ENCODE measurements at places on chromosomes 1 and 21.

- DNase-seq = no peak
Observed at GRCh38 chr1:230350208-230350921, 75.8 kb downstream of the PGBD5 start.

- DNase-seq = no peak
Observed at GRCh38 chr1:78227705-78228635, 182.2 kb downstream of the GIPC2 start.

DNA sequence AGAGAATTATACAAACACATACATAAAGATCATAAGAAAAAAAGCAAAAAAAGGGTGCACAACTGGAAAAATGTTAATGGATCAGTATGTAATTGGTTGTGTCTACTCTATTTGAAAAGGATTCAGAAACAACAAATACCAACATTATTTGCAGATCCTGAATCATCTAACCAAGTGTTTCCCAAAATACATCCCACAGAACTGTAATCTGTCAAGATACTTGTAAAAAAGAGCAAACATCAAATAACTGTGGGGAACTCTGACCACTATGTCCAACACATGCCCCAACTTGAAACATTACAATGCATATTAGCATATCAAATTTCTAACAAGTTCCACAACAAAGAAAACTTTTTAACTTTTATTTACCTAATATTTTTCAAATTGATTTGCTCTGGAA is 22.6 kb downstream of the ANKRD13C start:
- no peak for DNase-seq

GRCh38 chr1:942864-943533 is 16.1 kb downstream of the NOC2L start:
- no peak for DNase-seq

DNA sequence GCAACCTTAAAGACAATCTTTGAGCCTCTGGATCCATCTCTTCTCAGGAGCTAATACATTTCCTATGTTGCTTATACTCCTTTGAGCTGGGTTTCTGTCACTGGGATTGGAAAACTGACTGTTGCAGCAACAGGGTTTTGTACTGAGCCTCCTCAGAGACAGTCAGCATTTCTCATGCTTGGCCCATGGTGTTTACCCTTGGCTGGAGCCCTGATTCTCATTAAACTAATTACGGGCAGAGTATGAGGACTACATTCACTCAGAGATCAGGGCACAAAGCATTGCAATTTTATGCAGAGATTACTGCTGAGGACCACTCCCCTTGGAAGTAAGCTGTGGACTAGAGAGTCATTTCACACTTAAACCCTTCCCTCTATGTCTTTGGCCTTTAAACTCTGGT is 134.5 kb downstream of the LRIG2 start:
- no peak for DNase-seq

DNA sequence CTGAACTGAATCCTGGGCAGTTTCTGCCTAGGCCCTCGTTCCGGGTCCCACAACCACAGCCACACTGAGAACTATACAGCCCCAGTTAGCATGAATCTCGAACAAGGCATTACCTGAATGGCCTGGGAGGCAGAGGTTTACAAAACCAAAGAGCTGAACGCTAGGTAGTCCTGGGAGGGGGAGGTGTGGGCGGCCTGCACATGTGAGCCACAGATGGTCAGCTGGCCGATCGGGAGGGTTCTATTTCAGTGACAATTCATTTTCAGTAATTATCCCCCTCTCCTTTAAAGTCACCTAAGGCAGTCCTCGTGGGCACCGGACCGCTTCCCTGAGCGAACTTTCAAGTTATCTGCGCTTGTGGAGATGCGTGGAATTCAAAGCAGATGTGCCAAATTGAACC is 111.9 kb downstream of the GLIS1 start:
- DNase-seq = no peak

DNA sequence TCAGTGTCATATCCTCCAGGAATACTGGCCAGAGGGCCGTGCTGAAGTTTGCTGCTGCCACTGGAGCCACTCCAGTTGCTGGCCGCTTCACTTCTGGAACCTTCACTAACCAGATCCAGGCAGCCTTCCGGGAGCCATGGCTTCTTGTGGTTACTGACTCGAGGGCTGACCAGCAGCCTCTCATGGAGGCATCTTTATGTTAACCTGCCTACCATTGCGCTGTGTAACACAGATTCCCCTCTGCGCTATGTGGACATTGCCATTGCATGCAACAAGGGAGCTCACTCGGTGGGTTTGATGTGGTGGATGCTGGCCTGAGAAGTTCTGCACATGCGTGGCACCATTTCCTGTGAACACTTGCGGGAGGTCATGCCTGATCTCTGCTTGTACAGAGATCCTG is 24.8 kb downstream of the MTR start:
- no peak for DNase-seq

DNA sequence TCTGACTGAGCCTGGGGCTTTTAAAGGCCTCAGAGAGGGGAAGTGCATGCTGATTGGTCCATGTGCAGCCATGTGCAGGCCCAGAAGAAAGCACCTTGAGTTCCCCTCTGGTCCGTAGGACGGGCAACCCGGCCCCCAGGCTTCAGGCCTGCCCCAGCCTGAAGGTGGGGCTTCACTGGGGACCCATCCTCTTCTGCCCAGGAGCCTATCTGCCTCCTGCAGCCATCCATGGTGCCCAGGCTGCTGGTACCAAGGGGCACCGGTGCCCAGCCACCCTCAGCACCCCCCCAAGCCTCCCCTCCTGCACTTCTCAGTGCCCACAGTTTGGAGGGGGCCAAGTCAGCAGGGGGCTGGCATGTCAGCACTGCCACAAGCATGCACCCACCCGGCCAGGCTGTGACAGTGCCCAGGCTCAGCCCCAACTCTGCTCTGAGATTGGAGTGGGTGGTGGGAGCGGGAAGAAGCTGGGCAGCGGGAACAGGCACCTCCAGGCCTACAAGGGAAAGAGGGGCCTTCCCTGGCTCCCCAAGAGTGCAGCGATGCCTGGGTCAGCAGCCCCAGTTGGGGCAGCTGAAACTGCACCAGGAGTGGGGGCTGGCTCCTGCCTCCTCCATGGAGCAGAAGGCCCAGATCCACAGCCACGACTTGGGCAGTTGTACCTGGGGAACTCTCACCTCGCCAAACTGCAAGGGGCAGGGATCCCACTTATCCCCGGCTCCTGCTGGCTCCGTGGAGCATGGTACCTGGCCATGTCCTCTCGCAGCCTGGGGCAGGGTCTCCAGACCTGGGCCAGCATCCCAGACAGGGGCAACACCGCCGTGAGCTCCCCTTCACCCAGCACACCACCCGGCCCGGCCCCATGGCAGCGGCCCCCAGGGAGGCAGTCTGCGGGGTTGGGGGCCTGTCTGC is 11.7 kb downstream of the COL6A2 start:
- no peak for DNase-seq

DNA sequence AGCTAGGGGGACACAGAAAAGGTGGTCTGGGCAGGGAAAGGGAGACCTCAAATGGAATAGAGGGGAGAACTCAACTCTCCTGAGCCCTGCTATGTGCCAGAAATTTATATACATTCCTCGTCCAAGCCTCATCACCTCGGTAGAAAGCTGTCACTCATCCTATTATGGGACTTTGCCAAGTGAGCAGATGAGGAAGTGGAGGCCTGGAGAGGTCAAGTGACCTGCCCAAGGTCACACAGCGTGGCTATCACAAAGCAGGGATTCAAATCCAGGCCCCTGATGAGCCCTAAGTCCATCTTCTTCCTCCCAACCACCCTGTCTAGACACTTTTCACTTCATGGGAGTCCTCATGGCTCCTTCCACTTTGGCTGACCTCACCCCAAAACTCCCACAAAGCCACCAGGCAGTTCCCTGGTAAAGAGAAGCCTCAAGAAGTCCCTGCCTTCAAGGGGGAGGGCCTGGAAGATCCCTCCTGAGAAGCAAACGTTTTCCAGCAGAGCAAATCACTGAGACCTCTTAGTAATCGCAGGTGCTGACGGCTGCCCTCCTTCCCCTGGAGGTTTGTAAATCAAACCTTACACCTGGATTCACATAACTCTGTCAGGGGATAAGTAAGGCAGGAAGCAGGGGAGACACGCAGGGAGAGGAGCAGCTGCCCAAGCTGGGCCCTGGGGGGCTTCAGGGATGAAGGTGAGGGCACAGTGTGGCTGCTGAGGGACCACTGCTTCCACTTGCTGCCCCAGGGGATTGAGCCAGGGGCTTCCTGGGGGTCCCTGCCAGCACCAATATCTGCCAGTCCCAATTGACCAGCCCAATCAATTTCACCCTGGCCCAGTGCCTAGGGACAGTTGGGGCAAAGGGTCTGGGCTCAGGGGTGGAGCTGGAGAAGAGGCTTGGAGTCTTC is 351.2 kb downstream of the MATN1 start:
- DNase-seq = no peak

- DNase-seq = no peak
Observed at GRCh38 chr1:68010090-68010489, 40.3 kb downstream of the DIRAS3 start.

DNA sequence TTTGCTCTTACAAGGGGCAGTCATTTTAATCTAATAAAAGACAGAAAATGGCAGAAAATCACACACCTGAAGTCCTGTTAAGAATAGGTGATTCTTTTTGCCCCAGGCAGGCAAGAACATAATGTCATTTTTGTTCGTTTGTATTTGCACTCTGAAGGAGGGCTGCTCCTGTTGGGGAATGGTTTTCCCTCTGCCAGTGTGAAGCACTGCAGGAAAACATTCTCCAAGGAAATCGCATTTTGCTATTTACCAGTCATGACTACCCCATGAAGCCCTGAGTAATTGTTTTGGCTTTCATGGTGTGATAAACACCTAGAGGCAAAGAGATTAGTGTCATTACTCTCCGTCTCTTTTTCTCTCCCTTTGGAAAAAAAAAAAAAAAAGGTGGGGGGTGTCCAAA is 345.5 kb downstream of the NTNG1 start:
- no peak for DNase-seq

DNA sequence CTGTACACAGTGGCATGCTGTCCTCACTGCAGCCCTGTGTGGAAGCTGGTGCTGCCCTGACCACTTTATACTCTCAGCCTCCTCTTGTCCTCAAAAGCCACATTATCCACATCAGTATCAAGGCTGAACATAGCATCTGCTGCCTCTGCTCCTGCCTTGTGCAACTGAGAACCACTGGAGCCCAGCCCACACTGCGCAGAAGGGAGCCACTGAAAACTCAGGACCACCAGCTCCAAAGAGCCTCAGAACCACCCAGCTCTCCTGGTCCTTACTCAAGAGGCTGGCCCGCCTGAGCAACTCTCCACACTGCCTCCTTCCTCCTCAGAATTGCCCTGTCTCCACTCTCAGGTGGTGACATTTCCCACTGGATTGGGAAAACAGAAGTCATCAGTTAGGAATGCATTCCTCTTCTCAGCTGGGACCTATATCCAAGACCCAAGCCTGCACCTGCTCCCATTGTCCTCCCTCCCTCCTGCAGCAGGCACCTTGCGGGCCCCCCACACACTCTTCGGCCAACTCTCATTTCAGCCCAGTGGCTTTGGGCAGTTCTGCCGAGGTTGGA is 7.0 kb upstream of the KISS1 start:
- DNase-seq = no peak

DNA sequence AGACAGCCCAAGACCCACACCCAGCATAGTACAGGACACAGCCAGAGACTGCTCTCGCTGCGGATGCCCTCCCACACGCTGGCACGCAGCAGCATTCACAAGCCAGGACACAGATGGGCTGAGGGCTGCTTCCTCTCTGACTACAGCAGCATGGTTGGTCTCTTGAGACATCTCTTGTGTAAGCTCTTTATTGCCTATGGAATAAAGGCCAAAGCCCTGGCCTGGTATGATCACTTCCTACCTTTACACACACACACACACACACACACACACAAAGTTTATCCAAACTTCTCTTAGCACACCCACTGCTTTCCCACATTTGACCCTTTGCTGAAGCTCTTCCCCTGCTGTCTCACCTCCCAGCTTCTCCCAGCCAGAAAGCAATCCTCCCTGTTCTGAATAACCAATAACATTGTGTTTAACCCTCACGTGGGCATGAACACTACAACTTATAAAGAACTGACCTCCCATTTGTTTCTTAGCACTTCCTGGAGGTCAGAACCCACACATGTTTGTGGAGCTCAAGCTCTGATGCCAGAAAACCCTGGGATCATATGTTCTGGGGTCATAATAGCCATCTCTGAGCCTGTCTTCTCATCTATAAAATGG is 1.2 kb upstream of the LUZP1 start:
- no peak for DNase-seq

DNA sequence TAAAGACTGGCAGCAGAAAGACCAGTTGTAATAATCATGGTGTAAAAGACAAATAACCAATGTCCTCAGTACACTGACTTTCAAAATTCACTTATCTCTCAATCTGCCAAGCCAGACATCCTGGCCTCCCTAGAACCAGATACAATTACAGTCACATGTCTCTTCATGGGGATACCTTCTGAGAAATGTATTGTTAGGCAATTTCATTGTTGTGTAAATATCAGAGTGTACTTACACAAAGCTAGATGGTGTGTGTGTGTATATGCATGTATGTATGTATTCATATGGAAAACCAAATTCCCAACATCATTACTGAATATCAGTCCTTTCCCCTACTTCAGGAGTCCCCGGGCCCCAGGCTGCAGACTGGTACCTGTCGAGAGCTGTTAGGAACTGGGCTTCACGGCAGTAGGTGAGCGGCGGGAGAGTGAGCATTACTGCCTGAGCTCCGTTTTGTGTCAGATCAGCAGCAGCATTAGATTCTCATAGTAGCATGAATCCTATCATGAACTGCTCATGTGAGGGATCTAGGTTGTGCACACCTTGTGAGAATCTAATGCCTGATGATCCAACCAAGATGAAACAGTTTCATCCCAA is 65.3 kb upstream of the ZNF326 start:
- no peak for DNase-seq

- DNase-seq = no peak
Observed at GRCh38 chr1:86758570-86758969, 54.2 kb downstream of the SH3GLB1 start.

GRCh38 chr1:244155661-244156060 is 104.6 kb downstream of the ZBTB18 start:
- DNase-seq = no peak

DNA sequence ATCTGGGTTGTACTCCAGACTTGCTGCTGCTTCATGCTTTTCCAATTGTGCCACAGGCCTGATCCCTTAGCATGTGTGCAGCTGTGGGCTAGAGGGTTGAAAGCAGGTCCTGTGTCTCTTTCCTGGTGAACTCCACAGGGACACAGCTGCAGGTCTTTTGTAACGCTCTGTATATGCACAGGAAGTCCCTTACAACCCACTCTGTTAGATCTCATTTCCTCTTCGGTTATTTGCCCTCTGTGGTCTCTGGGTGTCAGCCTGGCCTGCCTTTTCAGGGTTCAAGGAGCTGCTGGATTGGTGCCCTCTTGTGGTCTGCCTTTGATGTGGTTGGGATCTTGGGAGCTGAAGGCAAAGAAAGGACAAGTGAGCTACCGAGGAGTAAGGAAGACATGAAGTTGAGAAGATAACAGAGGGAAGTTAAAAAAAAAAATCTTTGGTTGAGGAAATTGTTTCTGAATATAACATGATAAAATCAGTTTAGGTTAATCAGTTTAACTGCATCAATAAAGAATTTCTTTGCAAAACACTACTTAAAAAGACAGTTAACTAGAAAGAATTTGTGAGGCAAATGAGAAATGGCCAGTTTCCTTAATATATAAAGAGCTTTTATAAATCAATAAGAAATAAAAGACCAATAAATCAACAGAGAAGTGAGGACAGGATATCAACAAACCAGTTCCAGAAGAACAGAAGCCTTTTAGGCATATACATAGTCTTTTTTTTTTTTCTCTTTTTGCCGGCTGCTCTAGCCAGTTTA is 44.1 kb downstream of the UCK2 start:
- DNase-seq = peak; percentile 47
